ENCODE measurements at places on chromosomes 7 and 10.

GRCh38 chr10:69629897-69630650 is at the start of gene FAM241B:
TSS of gene FAM241B (plus strand) at chr10:69630247. CDS start at chr10:69631744, 1,497 bp downstream.
- DNase-seq, result no peak

DNA sequence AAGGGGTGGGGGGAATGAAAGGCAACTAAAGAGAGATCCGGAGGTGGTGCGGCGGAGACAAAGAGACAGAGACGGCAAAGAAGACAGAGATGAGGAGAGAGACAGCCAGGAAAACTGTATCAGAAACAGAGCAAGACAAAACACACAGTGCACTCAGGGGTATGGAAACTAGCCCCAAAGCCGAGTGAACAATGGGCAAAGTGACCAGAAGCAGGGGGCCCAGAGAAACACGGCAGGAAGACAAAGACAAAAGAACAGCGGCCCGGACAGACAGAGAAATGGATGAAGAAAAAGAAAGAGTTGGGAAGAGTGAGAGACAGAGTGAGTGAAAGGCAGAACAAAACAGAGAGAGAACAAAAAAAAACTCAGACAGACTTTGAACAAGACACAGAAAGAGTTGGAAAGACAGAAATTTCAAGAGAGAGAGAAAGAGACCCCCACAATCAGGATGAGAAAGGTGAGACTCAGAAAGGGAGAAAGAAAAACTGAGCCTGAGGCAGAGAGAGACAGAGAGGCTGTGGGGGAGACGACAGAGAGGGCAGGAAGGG is 60.6 kb upstream of the PAX2 start:
- no peak for DNase-seq

- DNase-seq, result no peak
Observed at GRCh38 chr7:55024776-55025175, 6.0 kb downstream of the EGFR start.

DNA sequence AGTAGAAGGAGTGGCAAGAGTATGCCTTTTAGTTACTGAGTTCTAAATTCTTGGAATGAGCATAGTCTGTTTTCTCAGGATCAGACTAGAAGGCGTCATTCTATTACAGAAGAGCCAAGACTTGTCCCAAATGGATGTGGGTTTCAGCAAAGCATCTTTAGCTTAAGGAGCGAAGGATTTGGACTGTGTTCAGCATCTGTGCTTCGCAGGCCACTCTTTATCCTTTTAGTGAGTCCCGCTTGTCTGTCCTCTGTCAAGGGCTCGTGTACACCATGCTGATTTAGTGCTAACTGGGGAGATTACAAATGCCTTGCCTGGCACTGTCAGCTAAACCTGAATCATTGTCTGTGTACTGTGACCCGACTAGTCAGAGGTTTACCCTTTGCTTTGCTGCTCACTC is 465.7 kb downstream of the AUTS2 start:
- no peak for DNase-seq

DNA sequence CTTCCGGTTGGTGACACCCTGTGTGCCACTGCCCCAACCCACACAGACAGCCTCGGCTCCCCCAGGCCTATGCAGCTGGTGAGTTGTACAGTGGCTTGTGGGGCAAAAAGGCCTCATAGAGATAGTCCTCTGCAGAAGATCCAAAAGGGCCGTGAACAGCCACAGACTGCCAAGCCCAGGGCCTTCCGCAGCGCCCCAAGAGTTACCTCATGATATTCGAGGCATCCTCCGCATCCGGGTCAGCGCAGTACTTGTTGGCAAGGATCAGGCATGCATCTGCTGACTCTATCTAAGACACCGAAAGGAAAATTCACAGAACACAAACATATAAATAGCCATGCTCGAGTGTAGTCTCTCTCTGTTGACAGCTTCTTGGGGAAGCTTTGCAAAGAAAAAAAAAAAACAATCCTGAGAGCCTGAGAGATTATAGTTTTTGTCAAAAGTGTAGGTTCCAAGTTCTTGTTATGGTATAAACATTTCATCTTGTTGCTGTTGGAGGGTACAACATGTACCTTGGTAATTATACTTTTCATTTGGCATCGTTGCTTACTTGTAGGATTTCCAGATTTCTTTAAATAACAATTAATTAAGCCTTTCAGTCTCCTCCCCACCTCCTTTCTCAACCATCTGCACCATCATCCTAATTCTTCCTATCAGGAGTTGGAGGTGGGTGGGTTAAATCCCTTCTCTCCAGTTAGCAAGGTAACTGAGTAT is 553.0 kb downstream of the KCNMA1 start:
- no peak for DNase-seq

- DNase-seq, result no peak
Observed at GRCh38 chr10:83677795-83678194, 461.5 kb upstream of the GHITM start.

GRCh38 chr10:126611303-126611702 is 59.2 kb downstream of the C10orf90 start:
- DNase-seq, result no peak

GRCh38 chr10:88820748-88821401 is 18.3 kb downstream of the LIPM start:
- peak; percentile 18 for DNase-seq

DNA sequence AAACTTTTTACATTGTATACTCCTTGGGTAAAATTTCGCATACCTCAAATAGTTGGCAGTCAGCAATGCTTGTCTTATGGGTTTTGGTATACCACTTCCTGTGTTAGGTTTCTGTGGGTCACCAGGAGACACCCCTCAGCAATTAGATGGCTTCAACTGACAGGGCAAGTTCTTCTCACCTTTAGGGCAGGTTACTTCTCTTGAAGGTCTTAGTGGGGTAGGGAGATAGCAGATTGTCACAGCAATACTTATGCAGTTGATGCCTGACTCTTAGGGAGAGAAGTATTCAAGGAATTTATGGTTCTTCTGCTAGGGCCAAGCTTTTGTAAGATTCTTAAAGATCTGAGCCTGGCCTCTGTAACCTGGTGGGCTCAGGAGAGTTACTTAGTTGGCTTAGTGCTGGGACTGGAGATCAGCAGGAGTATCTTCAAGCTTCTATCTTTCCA is 42.9 kb downstream of the MKLN1 start:
- no peak for DNase-seq

GRCh38 chr7:48337781-48338180 is 166.5 kb downstream of the ABCA13 start:
- DNase-seq, result no peak

DNA sequence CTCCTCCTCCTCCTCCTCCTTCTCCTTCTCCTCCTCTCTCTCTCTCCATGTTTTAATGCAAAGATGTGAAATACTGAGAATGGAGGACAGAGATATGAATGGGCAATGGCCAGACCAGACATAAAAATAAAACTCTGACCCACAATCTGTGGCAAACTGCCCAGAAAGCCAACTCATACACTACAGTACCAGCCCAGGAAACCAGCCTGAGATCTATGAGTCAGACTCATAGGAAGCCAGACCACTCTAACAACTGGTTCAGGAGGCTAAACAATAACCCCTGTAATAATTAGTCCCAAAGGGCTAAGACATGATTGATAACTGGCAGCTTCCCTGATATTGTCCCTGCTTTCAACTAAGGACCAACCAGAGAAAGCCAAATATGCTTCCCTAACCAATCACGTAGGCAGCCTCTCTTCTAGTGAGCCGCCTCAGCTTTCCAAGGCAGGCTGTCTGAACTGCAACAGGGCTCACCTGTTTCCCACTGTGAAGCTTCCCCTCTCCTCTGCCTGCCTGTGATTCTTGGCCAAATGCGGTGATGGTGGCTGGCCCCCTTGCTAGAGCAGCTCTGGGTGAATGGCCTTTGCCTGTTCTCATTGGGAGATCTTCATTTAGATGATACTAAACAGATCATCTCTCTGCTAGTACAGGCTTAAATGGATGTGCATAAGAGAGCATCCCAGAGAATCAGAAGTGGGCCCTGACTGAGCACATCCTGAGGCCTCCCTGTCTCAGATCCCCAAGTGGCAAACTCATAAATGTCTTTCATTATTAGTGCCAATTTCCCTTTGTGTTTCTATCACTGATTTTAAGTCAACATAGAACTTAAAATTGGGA is 817.6 kb downstream of the TNS3 start:
- DNase-seq, result peak; percentile 82

GRCh38 chr10:48493083-48493871 is 111.6 kb downstream of the ARHGAP22 start:
- DNase-seq, result no peak

DNA sequence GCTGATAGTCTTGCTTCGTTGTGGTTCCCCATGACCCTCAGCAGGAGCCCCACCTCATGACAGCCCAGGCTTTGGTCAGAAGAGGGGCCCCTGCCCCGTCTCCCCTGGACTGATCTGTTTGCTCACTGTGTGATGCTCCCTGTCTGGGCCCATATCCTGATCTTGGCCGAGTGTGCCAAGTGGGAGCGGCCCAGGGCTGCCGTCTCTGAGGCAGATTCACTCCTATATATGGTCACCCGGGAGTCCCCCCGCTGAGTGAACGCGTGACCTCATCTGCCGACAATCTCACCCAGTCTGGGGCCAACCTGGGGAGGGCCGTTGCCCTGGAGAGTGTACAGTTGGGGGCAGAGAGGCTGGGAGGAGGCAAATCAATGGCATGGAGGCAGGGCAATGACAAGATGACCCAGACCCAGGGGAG is 34.5 kb downstream of the PPIF start:
- DNase-seq, result peak; percentile 60

- DNase-seq, result no peak
Observed at GRCh38 chr10:34906067-34906965, 91.2 kb upstream of the PARD3 start.

- DNase-seq, result no peak
Observed at GRCh38 chr7:141752634-141753033, 11.3 kb upstream of the TAS2R3 start.

DNA sequence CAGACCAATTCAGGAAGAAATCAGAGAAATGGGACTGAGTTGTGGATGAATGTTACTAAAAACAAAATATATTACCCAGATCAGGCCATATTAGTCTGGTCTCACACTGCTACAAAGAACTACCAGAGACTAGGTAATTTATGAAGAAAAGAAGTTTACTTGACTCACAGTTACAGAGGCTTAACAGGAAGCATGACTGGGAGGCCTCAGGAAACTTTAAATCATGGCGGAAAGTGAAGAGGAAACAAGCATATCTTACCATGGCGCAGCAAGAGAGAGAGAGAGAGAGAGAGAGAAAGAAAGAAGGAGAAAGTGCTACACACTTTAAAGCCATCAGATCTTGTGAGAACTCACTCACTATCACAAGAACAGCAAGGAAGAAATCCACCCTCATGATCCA is 636.8 kb upstream of the GRM3 start:
- DNase-seq, result no peak
